ENCODE measurements at places on chromosomes 1 and 21.

DNA sequence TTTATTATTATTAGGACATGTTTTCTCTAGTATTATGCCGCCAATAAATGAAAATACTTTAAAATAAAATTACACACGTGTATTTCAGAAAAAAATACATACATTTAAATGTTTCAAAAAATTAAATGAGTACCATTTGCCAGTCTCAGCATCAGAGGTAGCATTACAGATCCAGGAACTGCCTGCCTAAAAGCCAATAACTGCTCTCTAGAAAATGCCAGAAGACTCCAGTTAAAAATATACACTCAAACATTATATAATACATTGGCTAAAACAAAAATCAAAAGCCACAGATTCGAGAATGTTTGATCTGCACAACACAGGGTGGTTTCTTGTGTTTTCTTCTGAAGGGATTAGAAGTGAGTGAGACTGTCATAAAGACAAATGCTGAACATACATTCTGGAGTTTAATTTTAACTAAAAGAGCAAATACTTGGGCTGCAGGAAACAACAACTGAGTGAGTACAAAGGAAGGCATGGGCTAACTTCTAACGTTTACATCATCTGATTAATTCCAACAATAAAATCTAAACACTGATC is 105.5 kb downstream of the RERE start:
- DNase-seq: no peak

DNA sequence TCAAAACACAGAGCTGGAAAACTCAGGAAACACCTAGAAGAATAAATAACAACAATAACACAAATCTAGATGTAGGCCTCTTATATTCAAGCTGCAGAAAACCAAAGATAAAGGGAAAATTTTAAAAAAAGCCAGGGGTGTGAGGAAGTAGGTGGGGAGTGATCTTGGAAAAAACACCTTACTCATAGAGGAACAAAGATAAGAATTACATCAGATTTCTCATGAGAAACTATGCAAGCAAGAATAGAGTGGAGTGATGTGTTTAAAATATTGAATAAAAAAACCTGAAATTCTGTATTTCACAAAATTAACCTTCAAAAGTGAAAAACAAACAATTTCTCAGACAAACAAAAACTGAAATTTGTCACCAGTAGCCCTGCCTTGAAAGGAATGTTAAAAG is 265.5 kb upstream of the RGS18 start:
- DNase-seq: no peak

GRCh38 chr1:212560933-212561460 is 47.6 kb upstream of the ATF3 start:
- no peak for DNase-seq

DNA sequence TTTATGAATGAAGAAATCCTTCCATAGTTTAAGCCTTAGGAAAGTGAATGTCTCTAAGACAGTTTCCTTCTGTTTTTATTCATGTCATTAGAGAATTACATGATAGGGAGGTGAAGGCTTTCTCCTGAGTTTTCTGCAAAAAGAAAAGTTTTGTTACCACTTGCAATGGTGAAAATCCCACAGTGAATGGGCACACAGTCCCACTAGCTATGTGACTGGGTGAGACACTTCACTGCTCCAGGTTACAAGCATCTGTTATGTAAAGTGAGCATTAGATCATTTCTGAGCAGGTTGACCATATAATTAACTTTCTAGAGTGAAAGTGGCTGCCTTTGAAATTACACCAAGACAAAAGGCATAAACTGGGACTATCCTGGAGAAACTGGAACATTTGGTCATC is 38.9 kb upstream of the GREM2 start:
- DNase-seq: no peak

GRCh38 chr1:22530715-22531114 is 32.6 kb upstream of the EPHA8 start:
- DNase-seq: no peak

DNA sequence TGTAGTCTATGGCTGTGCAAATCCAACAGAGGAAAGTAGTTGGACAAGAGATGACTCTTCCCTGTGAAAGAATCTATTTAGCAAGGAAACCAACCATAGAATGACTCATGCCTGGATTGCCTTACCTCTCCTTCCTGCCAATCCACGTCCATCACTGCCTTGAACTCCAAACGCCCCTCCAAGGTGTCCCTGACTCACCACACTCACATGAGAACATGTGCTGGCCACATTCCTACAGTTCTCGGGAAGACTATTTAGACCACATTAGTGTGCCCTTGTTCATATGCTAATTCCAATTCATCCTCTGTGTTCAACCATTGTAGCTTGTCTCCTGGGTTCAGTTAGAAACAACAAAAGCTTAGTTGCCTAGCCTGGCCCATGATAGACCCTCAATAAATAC is 157.3 kb downstream of the SLC30A10 start:
- DNase-seq: no peak

DNA sequence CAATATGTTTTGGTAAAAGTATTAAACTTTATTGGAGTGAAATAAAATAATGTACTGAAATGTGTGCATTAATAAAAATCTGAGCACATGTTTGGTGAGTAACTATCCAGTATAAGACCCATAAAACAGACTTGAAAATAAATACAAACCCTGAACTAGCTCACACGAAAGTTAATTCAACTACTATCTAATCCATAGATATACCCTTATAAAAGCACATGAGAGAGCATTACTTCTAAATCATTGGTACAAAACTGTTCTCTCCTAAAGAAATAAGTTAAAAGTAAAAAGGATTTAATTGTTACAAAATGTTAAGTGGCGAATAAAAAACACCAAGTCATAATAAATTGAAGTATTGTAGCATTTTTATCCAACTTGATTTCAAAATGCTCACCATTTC is 295.6 kb downstream of the PTPRC start:
- DNase-seq: no peak

- no peak for DNase-seq
Observed at GRCh38 chr1:151536499-151536898, 3.6 kb upstream of the TUFT1 start.

GRCh38 chr1:9018333-9018732 is 7.9 kb downstream of the SLC2A7 start:
- DNase-seq: no peak

GRCh38 chr1:245310571-245311531 is 156.1 kb downstream of the KIF26B start:
- no peak for DNase-seq

- DNase-seq: no peak
Observed at GRCh38 chr1:76862447-76862846, 4.8 kb upstream of the ST6GALNAC5 start.

DNA sequence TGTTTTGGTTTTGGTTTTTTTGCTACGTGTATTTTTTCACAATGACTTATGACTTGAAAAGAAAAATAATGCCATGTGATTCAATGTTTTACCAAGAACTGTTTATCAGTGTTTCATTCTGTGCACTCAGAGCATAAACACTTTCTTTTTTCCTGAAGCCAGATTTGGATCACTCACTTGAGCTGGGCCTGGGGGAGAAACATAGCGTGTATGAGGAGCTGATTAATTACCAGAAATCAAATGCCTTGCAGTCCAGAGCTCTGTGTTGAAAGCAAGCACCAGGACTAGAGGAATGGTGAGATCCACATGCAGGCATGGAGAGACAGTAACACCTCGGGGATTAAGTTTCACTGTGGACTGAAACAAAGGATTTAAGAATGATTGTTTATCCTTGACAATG is 642.1 kb upstream of the ADGRL2 start:
- no peak for DNase-seq

DNA sequence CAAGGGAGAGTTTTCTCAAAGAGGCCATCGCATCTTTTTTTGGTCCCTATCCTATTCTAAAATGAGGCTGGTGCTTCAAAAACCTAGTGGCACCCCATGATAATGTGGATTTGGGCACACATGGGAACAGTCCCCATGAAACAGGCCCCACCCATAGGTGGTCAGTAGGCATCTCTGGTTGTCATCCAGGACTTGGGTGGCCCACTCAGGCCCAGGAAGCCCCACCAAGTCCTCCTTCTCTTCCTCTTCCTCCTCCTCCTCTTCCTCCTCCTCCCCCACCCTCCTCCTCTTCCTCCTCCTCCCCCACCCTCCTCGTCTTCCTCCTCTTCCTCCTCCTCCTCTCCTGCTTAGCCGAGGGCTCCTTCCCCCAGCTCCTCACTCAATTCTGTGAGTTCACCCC is 554 bp downstream of the CACNA1S start:
- no peak for DNase-seq

- no peak for DNase-seq
Observed at GRCh38 chr1:2174348-2175054, 20.1 kb downstream of the FAAP20 start.

GRCh38 chr1:100942304-100943046 is 46.6 kb downstream of the SLC30A7 start:
- DNase-seq: no peak

- no peak for DNase-seq
Observed at GRCh38 chr1:230863449-230863848, 4.9 kb downstream of the C1orf198 start.

- peak; percentile 69 for DNase-seq
Observed at GRCh38 chr1:9128520-9129265, at the start of gene GPR157. GPR157 (minus strand) TSS chr1:9129102; CDS start chr1:9129027, 75 bp downstream.

DNA sequence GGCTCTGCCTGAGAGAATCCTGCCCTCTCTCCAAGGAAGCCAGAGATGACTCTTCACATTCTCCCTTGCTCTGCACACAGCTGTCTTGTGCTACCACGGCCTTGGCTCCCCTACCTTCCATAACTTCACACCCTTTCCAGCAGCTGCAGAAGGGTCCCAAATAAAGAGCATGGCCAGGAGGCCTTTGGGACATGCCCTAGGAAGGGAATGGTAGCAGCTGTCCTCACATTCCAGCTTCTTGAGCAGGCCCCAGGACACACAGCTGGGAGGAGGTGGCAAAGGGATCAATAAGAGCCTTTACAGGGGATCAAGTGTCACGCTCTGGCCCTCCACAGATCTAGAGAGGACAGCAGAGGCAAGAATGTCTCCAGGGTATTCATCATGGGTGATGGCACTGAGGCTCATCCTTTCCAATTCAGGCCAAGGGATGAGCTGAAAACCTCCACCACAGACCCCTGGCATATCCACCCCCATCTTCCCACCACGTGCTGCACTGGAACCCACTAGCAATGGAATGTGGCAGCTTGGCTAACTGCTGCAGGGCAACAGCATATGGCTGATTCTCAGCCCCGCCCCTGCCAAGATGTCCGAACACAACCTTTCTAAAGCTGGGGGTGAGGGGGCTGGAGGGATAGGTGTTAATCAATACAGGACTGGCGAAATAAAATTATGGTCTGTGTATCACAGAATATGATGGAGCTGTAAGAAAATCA is 17.8 kb upstream of the RAB29 start:
- no peak for DNase-seq

- DNase-seq: no peak
Observed at GRCh38 chr1:160357286-160358002, 9.4 kb upstream of the NHLH1 start.

GRCh38 chr1:44707959-44708831 is 22.8 kb downstream of the RNU5D-1 start:
- DNase-seq: no peak

DNA sequence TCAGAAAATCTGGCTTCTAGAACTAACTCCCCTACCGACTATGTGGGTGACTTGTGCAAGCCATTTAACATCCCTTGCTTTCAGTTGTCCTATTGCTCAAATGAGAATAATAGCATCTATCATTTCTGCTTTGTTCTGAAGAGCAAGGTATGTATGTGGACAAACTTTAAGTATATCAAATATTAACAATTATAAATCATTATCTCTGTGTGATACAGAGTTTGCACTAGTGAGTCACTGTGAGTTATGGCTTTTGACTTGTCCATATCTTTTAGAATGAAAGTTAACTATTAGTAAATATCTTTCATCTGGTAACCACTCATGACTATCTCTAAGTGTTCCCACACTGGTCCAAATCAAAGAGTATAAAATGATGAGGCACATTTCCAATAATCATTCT is 812.9 kb upstream of the ADGRL2 start:
- DNase-seq: no peak

DNA sequence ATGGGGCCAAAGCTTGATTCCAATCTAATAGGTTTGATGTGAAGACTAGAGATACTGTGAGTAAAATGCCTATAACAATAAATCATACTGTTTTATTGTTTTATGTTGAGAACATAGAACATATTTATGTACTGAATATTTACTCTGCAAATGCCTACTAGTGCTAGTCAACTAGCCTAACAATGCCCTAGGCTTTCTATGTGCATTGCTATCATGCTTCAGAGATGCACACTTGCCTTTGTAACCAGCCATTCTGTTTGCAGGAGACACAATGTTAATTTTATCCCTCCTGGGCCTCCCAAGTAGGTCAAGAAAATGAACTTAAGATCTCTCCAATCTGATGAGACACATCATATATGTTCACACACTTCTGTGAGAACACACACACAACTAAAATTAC is 530.8 kb upstream of the BEND5 start:
- DNase-seq: no peak

GRCh38 chr1:228020686-228021354 is 14.0 kb downstream of the WNT3A start:
- no peak for DNase-seq

DNA sequence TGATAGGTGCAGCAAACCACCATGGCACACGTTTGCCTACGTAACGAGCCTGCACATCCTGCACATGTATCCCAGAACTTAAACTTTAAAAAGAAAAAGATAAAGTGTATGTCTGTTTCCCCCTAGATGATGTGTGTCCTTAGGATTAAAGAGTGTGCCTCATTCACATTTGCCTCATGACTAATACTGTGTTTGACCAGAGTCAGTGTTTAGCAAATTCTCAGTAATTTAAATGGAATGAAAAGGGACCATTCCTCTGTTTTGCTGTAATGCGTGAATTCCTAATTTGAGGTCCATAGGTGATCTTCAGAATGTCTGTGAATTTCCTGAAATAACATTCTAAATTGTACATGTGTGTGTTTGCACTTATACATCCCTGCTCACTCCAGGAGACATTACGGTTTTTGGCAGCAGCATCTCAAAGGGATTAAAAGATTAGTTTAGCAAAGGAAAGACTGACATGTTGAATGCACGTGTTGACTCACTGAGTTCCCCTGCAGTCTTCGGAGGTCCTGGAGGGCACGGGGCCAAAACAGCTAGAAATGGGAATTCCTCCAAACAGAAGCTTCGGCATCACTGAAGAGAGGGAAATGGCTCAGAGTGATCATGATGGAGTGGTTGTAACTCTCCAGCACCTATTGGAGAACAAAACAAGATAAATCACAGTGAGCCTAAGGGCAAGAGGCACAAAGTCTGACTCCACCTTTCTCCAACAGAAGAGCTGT is 19.1 kb upstream of the SLC35F3 start:
- no peak for DNase-seq

DNA sequence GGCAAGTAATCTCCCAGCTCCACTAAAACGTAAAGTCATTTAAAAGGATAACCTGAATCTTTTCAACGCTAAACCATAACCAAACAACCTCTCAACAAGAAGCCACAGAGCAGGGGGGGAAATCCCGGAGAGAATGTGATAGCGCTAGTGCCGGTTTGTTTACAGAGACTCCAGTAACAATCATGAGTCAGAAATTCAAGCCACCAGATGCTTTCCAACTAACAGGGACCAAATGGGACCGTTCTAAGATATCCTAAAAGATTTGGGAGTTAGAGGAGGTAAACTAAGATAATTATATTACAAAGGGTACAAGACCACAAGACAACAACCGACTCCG is 825 bp downstream of the DCAF8 start:
- no peak for DNase-seq

GRCh38 chr1:226749467-226749866 is 10.4 kb upstream of the ITPKB start:
- no peak for DNase-seq
